ENCODE measurements at places on chromosomes 7 and 10. TPM values are rescaled to one million over a fixed set of nuclear protein-coding genes. Genes with fewer than 3 reads are reported as not detected.

DNA sequence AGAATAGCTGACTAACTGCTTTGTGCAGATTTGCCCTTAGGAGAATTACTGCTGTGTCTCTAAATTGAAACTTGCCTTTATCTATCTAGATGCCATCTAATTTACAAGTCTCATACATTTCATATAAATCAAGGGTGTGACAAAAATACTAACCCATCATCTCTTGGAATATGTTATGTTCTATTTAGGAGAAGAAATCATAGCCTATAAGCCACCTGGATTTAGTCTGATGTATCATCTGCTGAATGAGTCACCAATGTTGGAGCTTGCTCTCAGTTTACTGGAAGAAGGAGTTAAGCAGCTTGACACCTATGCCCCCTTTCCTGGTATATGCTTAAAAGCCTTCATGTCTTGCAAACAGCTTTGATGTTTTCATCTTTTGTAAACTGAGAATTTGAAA is 43.5 kb downstream of the NUP205 start:
- no peak for DNase-seq

DNA sequence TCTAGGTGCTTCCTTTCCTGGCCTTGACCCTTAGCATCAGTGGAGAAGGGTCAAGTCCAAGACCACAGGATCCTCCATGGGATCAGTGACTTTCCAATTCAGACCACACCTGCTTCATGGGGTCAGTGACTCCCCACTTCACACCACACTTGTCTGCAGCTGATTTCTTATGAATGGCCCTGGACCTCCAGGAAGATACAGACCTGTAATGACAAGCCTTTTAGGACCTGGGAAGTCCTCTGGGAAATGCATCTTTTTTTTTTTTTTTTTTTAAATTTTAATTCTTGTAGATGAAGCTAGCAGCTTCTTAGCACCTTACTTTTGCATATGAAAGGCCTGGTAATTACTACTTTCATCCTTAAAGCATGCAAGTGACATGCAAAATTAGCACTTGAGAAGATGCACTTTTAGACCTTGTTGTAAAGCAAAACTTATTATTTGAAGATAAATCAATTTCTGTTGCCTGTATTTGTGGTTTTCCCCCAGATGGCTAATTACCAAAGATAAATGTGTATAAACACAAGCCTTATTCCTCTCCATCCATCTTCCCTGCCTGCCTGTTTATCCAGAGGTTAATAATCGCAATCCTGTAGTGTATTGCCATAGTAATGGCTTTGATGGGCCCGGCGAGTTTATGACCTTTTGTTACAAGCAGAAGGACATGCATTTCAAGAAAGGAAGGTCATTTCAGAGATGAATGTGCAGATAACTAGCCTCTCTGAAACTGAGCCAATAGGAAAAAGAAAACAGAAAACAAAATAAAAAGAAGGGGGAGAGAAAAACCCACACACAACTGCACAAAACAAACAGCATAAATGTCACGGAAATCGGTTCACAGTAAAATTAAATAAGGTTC is 1018.7 kb downstream of the TYW1 start:
- DNase-seq, result no peak

DNA sequence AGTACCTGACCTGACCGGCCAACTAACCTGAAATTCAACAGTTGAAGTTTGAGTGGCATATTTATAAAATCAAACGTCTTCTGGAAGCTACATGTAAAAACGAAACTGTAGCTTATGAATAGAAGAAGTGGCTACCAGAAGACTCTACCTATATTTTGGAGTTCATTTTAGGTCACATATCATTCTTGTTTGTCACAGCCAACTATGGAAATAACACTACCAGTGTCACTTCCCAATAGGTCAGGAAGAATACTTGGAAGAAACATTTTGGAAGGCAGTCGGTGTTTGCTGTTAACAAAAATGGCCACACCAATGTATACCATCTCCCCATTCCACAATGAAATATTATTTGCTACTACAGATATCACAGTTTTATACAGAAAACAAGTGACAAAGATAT is 12.6 kb downstream of the TWIST1 start:
- no peak for DNase-seq

GRCh38 chr10:97861924-97862323 is 12.3 kb downstream of the GOLGA7B start:
- peak; percentile 44 for DNase-seq

- DNase-seq, result no peak
Observed at GRCh38 chr10:46232084-46232483, 54.7 kb upstream of the ANTXRL start.

DNA sequence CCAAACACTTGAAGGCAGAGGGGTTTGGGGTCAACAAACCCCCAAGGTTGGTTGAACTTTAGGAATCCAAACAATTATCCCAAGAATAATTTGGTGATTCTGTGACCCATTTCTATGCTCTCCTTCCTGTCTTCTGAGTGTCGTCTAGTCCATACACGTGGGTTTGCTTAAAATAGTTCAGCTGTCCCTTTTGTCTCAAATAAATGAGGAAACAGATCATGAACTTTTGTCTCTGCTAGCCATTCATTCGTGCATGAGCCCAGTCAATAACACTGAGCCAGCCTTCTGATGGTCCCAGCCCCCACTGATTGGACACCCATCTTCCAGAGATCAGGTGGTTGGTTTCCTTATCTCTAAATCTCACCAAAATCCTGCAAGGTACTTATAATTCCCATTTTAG is 255.4 kb downstream of the PRPF18 start:
- DNase-seq, result no peak

- no peak for DNase-seq
Observed at GRCh38 chr10:71831646-71832552, 19.2 kb downstream of the PSAP start.

- no peak for DNase-seq
Observed at GRCh38 chr7:132520591-132521280, 55.5 kb downstream of the PLXNA4 start.

The HTR5A gene
- total RNA-seq, result not detected

The CYP3A4 gene
- total RNA-seq, result not detected

DNA sequence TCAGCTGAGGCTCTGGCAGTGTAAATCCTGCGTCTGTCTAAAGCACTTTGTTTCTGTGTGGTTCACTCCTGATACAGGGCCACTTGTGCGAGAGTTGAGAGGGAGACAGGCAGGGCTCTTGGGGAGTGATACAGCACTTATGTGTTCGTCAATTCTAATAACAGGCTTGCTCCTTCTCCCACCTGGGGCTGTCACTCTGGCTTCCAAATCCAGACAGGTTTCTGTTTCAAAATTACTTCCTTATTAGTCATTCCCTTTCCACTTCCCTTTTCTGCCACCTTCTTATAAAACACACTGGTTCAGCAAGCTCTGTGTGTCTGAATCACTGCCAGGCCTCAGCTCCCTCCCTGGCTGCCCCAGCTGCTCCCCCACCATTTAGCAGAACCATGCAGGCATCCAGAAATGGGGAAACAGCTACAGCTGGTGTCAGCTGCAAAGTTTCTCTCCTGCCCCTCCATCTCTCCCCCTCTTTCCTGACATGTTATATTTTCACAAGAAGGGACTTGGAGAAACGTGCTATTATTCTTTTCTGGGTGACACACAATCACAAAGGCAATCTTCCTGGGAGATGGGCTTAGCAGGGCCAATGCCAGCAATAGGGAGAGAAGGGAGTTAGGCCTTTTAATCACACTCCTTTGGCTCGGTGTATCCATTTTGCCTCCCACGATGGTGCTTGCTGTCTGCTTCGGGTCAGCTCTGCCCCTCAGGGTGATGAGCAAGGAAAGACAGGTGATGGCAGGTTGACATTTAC is 58.4 kb upstream of the ZNRF2 start:
- peak; percentile 84 for DNase-seq

DNA sequence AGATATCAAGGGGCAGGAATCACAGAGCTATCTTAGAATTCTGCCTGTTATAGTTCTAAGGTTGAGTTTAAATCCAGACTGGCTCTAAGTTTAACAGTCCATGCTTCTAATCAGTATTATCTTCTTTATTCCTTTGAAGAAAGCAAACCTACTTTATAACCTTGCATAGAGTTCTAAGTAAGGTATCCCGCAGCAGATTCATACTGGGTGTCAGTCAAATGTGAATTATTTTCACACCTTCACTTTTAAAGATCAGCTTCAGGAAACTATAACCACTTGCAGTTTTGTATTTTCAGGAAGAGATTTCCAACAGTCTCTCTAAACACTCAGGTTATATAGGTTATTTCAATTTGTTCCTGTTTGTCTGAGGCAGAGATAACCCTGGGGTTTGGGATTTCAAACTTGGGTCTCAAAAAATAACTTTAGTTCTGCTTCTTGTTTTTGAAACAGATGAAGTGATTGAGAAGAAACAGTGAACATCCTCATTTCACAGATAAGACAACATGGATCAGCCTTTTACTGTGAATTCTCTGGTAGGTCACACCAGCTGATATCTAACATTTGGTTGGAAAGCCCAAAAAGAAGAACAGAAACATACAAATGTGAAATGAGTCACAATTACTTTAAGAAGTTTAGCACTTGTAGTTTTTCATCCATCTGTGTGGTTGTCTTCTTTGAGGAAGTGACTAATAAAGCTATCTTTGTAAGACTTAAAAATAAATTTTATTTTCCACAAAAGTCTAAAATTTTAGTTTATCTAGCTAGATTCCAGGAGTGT is 21.4 kb downstream of the STAMBPL1 start:
- DNase-seq, result no peak

GRCh38 chr7:154672659-154673415 is 330.1 kb downstream of the PAXIP1 start:
- no peak for DNase-seq

DNA sequence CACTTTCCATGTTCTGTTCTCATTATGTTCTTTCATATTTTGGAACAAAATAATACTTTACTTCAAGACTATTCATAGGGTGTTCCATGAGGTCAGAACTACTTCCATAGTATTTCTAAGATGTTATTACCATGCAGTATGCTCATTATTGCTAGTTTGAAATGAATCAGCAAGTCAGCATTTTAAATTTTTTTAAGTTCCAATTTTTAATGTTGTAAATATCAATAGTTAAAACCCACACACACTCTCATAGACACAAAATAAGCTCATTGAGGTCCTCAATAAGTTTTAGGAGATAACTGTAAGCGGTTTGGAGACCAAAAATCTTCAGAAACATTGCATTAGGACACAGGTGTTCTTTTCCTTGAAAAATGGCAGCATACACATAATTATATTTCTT is 550.7 kb downstream of the AUTS2 start:
- no peak for DNase-seq

The LIPM gene
- total RNA-seq, result not detected

DNA sequence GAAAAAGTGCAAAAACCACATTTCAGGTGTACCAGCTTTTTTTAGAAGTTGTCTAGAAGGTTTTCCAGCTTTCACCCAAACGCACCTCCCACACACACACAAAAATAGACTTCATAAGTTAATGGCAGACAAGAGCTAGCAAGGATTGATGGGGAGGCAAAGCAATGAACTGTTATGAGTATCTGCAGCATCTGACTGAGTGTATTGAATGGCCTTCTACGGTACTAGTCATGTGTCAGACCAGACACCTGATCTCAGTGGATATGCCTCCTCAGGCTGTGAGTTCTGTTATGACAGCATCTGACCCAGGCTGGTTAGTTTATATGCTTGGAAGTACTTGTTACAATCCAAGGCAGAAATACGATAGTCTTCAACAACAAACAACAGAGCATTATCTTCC is 406.1 kb upstream of the AUTS2 start:
- DNase-seq, result no peak

- DNase-seq, result no peak
Observed at GRCh38 chr10:17290226-17290625, 62.2 kb downstream of the VIM start.

- no peak for DNase-seq
Observed at GRCh38 chr7:84946549-84946948, 240.3 kb downstream of the SEMA3D start.

DNA sequence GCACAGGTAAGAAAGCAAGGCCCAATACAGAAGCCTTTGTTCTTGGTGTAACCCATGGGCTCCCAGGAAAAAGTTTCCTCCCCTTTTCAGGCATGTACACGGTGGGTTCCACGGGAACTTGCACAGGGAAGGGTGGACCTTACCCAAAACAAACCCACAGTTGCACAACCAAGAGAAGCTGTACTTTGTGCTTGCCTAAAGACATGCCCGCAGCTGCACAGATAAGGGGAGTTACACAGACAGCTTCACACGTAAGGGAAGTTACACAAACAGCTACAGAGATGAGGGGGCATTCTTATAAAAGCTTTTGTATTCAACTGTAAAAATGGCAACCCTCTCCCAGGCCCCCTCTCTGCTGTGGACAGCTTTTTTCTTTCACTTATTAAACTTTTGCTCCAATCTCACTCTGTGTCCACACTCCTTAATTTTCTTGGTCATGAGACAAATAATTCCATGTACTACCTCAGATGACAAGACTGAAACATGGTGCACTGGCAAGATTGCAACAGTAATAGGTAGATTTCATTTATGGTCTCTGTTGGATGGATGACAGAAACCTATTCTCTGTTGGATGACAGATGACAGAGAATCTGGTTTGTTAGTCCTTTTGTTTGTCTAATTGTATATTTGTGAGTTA is 72.9 kb downstream of the ATE1 start:
- no peak for DNase-seq

DNA sequence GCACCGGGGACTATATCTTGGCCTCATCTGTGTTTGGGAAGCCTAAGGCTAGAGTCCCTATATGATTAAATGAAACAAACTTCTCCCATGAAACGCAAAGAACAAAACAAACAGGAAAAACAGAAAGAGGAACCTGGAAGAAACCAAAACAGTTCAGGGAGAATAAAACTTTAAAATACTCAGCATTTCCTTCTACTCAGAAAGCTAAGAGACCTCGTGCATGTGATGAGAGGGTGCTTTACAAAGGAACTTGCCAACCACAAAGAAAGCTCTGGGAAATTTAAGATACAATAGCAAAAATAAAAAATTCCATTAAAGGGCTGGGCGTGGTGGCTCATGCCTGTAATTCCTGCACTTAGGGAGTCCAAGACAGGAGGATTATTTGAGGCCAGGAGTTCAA is 6.9 kb downstream of the PILRA start:
- no peak for DNase-seq

The LIPF gene
- not detected for total RNA-seq

DNA sequence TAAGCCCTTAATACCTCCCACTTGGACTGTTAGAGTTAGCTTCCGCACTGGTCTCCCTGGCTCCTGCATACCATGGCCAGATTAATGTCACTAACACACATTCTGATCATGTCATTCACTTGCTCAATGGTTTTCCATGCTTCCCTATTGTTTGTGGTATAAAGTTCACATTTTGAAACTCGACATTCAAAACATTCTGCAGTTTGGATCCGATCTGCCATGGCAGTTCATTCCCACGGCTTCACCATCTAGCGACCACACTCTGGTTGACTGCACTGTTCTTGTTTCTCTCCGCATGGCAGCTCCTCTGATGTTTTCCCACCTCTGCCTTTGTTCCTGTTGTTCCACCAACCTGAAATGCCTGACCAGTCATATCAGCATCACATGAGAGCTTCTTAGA is 87.4 kb upstream of the WAC start:
- DNase-seq, result no peak

Data from G401 (cell line).